CD4-positive, alpha-beta T cell treated with Interleukin-15 for 4 hours (primary cell): ENCODE measurements at places on chromosomes 7 and 10.
A peak's percentile ranks its signal among the peaks of the same experiment; 100 is the strongest.

DNA sequence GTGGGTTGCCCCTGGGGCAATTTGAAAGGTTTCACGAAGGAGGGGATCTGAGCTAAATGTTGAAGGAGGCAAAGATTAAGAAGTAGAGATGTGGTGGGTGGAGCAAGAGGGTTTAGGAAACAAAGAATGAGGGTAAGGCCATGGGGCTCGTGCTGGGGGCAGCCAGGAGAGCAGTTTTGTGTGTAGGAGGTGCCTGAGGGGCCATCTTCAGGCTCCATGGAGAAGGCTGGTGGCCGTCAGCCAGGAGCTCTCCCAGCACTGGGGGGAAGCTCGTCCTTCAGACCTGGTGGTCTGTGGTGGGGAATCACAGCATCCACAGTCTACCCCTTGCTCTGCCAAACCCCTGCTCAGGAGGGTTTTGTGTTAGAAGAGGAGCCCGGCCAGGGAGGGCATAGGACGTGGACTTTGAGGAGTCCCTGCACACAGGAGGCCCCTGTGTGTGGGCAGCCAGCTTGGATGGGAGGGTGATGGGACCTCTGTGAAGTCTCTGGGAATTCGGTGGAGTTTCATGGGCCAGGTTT lies 11.8 kb upstream of the CXCL12 start:
- DNase-seq = no peak

- DNase-seq = no peak
Measured at GRCh38 chr10:106872176-106872575, 292.3 kb downstream of the SORCS1 start.

DNA sequence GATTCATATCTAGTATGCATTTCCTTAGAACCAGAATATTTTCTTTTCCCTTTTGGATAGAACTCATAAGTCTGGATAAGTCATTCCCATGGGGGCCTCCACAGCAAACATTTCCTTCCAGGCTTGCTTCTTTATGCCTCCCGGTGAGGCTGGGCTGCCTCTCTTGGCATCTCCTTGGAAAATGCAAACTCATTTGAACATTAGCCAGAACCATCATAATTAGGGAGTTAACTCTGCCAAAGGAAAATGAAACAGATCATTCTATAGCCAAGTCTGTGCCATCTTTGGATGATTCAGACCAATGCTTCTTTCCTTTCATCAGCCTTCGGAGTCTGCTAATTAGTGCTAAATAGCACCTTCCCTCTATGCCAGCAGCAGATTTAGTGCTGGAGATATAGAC lies 81.1 kb downstream of the PLPP4 start:
- DNase-seq = no peak

GRCh38 chr10:63759335-63759734 lies 238.1 kb downstream of the REEP3 start:
- DNase-seq = no peak

GRCh38 chr7:29126804-29127203 lies 19.5 kb downstream of the CPVL start:
- no peak for DNase-seq

GRCh38 chr10:116476461-116476860 lies 48.8 kb downstream of the PNLIPRP3 start:
- DNase-seq = no peak

DNA sequence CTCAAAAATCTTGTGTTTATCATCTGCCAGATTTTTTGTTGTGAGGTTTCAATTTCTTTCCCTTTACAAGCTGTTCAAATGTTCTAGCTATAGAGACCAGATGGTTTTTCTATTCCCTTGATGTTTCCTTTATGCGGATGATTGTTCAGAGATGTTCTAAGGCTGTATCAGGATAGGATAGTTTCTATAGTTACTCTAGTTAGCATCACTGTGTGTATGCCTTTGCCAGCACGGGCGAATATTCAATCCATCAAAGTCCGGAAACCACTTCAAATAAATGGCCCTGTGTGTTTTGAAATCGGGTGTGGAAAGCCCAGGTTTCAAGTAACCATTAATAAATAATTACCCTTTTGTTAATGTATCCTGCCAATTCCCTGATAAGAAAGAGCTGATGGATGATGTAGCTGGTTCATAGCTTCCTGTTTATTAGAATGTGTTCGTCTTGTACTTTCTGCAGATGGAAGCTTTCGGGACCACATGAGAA lies 149.8 kb upstream of the PRKCQ start:
- no peak for DNase-seq

DNA sequence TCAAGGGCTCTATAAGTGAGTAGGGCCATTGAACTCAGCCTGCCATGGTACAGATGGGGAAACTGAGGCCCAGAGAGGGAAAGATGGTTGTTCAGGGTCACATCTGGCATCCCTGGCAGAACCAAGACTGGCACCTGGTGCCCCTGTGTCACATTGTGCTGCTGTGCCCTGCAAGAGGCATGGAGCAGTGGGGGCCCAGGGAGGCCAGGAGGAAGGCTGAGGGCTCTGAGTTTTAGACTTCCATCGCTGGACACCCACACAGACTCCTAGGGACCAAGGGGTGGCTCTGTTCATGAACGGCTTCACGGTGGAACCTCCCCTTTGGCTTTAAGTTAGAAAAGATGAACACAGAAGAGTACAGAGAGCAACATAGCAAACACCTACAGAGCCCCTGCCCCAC lies 66.7 kb upstream of the AQP1 start:
- DNase-seq = no peak

- no peak for DNase-seq
Measured at GRCh38 chr10:88193018-88193417, 329.6 kb downstream of the PTEN start.

DNA sequence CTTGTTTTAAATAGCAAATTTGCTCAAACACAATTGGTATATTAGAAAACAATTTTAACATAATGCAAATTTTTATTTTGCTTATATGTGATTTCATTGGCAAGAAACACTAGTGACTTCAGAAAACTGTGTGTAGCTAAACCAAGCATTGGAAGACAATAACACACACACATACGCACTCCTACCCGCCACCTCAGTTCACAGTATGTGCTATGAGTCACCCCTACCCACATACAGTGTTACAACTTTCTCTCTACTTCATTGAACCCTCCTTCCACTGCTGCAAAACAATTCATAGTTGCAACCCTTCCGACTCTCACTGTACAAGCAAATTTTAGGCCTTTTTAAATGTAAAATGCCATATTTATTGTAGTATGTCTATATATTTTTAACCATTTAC lies 119.9 kb upstream of the THSD7A start:
- DNase-seq = no peak

GRCh38 chr7:157565201-157565626 lies 228.4 kb downstream of the DNAJB6 start:
- DNase-seq = no peak

DNA sequence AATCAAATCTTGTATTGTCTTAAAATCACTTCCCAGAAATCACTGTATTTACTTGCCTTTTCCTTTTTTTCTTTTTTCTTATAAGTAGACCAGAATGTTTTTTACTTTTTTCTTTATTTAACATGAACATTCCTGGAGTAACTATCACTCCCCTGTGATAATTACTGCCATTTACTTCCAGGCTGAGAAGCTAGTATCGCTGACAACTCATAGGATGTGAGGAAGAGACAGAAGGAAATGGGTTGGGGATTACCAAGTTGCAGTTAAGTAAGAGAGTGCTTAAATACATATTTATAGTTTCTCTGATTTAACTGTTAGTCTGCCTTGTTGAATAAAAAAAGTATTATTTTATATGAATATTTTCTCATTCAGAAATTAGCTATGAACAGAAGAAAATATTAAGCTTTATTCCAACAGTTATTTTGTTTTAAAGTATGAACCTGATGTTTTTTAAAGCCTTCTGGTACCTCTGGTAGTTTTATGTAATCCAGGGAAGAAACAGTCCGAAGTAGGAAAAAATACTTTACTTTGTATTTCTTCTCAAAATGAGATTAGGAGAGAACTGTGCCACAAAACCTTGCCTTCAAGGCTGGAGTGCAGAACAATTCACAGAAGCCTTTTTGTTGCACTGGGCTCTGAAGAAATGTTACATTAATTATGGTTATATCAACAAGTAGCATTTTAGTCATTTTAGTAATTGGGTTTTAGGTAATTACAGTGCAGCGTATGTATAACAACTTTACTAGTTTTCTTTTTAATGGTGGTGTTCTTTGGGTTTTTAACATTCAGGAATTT lies 72.8 kb downstream of the SHOC2 start:
- DNase-seq = no peak

- DNase-seq = no peak
Measured at GRCh38 chr10:125684581-125684980, 1.6 kb upstream of the TEX36 start.

DNA sequence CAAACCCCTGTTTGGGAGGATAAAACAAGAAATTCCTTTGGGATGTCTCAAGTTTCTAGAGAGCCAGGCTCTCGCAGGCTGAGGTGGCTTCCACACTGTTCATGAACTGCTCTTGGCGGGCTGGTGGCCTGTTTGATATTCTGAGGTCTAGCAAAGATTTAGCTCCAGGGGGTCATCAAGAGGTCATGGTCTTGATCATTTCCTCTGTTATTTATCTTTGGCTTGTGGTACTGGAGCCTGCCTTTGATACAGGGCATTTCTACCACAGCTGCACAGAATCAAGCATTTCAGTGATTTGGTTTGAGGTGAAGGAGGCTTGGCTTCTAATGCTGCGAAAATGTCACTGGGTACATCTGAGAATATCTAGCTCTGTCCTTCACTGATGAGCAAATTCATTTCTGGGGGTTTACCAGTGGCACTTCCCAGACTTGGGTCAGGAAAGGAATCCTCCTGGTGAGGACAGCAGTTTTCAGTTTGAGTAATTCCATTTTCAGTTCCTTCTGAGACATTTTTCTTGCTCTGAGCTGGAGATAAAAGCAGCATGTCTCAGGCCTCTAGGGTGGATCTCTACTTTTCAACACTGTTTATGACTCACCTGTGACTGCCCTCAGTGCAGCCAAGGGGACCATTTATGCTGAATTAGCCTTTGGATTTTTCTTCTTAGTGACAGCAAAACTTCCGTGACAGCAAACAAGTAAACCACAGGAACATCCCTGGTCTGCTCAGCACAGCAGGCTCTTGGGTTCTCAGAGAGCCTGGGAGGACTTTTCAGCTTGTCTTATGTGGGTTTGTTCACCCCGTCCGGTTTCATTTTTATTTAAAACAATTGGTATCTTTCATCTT lies 312.0 kb downstream of the RNLS start:
- peak; percentile 69 for DNase-seq

GRCh38 chr10:22042557-22043326 lies 39.2 kb upstream of the DNAJC1 start:
- DNase-seq = no peak

DNA sequence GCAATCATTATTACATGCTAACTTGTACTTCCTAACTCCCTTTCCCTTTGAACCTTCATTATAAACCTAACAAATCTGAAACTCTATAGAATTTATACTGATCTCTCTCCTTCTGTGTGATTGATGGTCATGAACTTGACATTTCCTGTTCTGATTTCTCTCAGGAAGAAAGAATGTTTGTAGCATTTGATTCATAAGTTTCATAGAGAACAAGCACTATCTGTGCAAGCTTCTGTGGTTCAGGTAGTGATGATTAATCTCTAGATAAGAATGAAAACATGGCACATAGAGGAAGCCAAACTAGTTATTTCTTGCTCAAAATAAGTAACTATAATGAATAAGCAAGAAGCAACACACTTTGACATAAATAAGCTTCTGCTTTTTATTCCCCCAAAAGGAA lies 34.2 kb downstream of the TFPI2 start:
- DNase-seq = no peak
